Stimulated activated naive CD4-positive, alpha-beta T cell (primary cell): ENCODE measurements at places on chromosomes 11 and 22.

GRCh38 chr11:15586741-15587473, 472.2 kb downstream of the INSC start:
- no peak for DNase-seq

DNA sequence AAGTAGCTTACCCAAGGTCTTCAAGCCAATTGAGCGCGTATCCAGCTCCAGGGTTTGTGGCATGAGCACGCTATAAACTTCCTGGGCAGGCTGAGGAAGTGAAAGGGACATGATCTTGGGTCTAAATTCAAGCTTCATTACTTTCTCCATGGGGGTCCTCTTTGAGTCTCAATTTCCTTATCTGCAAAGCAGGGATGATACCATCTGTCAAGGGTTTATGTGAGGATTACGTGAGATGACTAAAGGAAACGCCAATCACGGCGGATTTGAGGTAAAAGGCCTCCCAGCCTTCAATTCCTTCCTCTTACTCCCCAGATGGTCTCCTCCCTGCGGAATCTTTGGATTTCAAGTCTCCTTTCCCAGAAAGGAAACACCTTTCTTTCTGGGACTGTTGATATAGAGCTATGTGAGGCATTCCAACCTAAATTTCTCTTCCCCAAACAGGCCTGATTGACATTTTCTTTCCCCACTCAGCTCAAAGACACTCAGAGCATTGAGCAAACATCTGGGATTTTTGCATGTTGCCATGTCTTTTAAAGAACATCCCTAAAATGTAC, 474.4 kb downstream of the INSC start:
- DNase-seq: no peak

DNA sequence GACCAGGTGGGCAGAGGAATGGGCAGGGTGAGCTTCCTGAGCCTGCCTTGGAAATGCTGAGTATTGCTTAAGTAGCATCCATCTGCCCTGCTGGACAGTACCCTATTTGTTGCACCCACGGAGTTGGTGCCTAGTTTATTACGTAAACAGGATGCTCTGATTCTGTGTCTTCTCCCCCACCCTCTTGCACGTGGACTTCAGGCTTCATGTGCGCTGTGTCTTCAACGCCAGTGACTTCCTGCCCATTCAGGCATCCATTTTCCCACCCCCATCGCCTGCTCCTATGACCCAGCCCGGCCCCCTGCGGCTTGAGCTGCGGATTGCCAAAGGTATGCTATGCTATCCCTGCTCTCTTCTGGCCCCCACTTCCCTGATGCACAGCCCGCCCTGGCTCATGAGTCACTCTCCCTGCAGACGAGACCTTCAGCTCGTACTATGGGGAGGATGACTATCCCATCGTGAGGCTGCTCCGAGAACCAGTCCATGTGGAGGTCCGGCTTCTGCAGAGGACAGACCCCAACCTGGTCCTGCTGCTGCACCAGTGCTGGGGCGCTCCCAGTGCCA, 5.7 kb downstream of the ZP1 start:
- no peak for DNase-seq

DNA sequence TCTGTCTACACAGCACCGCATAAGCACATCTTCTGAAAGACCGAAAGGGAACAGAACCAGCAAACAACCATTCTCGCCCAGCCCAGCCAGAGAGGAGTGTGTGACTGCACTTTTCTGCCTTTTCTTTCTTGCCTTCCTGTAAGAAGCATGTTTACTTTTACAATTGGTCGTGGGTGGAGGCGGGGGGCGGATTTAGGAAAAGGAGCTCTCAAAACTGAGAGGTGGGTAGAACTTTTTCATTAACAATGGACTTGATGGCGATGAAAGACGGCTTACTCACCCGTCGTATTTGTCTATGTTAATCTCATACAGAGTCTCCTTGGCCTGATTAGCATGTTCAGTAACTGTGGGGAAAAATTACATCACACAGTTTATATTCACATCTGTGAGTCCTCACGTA, 27.2 kb downstream of the CERK start:
- DNase-seq: no peak

DNA sequence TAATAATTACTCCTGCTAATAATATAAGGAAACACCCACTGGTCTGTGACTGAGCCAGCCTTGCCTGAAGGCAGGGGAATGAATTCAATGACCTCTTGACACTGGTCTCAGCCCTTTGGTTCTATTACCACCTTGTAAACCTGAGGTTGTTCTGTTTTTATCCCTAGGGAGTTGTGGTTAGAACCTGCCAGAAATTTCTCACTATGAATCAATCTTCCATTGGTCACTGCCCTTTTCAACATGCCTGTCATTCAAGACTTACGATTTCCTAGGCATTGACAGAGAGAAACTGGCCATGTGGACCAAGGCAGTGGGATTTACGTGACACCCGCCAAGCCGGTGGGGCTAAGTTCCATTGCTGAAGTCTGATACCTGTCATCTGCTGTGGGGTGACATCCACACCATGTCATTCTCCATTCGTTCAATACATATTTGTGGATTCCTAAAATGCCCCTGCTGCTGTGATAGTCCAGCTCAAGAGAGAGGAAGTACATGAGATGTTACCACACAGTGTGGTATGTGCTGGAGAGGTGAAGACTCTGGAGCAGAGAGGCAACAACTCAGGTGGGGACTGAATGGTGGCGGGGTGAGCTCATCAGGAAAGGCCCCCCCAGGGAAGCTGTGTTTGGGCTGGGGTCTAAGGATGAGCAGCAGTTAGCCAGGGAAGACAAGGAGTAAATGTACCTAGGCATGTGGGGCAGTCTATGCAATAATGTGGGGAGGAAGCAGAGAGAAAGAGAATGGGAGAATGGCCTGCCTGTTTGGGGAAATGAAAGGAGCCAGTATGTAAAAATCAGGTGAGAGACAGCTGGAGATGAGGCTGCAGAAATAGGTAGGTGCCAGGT, 15.2 kb upstream of the EHF start:
- DNase-seq: no peak

DNA sequence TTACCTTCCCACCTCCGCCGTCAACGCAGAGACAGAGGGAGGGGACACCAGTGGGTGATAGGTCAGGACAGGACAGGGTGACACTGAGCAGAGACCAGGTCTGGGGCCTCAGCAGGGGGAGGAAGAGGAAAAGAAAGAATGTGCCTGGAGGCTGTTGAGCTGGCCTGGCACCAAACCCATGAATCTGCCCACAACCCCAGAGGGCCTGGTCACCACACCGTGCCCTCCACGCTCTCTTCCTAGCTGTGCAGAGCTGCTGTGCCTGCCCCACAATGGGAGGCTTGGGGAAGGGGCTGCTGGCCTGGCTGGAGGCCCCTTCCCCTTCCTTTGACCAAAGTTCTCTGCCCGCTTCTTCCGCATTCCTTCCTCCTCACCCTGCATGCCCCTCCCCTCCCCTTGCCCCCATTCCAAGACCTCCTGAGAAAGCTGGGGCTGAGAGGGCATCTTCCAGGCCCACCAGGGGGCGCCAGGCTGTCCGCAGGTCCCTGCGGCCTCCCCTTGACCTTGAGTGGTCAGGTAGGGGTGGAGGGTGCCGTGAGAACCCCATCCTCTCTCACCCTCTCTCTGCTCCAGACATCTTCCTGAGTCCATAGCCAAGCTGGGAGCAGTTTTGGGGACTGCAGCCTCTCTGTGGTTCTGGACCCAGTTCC, 11.0 kb upstream of the CACNA1I start:
- DNase-seq: no peak

GRCh38 chr11:72411623-72412419, 22.5 kb downstream of the CLPB start:
- peak; percentile 17 for DNase-seq
